ENCODE measurements at places on chromosomes 6 and 20.

GRCh38 chr6:153001767-153002612 lies 519 bp downstream of the MTRF1L start:
- DNase-seq = no peak

DNA sequence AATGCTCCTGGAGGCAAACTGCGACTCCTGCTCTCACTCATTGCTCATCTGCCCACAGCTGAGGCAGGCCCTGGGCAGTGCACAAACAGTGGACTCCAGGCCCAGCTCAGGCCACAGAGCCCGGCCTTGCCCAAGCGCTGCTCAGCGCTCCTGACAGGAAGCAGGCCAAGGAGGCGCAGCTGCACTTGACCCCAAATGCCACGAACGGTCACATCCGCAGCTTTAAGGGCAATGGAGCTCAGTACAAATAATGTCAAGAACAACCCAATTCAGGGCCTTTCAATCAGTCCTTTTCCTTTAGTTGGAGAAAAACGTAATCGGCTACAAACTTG lies 33.8 kb downstream of the RRBP1 start:
- peak; percentile 90 for DNase-seq

DNA sequence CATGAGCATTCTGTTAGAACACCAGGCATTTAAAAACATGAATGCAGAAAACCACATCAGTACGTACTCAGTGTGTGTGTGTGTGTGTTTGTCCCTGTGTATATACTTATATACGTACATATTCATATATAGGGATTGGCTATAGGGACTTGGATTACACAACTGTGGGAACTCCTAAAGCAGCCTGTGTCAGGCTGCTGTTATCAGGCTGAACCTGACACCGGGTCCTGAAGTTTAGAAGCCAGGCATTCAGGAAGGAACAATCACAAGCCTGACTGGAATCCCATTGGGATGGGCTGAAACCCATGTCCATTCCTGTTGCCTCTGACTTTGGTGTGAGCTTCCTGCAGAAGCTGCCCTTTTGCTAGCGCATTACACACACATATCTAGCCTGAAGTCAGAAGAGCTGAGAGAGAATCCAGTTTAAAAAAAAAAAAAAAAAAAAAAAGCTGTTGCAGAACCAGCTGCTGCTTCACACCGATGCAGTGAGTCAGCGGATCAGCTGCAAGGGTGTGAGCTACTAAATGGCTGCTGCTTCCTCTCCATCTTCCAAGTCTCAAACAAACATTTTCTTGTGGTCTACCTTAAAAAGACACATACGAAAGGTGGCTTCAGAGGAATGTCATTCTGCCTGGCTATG lies 348.1 kb downstream of the THBS2 start:
- peak; percentile 35 for DNase-seq

DNA sequence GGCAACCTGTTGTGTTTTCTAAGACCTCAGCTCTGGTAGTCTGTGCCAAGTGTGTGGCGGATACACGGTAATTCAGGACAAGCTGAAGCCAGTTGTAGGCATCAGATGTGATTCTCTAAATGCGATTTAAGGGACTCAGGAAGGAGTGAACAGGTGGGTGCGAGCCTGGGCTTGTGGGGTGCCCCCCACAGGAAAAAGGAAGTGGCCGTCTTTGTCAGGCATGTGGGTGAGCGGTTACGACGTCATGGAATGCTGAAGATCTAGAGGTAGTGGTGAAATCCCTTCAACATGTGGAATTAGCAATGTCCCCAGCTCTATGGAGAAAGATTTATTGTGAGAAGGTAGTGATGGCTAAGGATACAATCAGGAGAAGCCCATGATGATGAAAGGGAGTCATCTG lies 95.1 kb upstream of the EXOC2 start:
- no peak for DNase-seq

DNA sequence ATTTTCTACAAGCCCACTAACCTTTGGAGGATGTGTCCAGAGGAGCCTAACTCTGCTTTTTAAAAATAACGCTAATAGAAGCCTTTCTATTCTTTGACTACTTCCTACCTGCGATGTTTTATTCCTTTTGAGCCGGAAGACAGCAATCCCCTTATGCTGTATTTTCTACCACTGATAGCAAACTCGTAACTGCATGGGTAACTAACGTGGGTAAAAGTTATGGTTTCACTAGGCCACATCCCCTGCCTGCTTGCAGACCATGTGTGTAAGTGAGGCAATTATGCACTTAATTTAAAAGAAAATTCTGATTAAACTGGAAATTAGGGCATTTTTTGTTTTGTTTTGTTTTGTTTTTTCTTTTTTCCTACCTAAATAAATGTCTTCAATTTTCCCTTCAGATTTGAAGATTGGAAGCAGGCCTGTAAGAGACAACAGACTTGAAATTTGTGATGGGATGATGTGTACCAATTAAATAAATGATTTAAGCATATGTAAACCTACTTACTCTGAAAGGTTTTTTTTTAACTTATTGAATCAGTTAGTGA lies 931 bp downstream of the UFL1 start:
- no peak for DNase-seq

DNA sequence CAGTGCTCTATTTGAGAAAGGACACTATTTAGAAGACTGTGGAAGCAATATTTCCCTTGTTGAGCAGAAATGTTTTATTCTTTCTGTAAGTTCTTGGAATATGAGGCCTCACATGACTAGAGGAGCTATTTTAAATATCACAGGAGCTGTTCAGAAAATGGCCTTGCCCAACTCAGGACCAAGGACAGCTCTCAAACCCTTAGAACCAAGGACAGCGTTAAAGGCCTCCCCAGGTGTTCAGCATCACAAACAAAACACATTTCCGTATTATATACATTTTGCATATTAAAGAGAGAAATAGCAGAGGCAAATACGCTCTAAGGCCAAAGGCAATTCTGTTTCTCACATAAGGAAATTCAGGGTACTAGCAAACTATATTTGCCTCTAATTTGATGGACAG lies 631.4 kb downstream of the CDH26 start:
- DNase-seq = no peak

GRCh38 chr6:65199121-65199520 lies 507.9 kb downstream of the EYS start:
- no peak for DNase-seq

- DNase-seq = no peak
These were observed 439.8 kb upstream of the JARID2 start for GRCh38 chr6:14806101-14806500.

- DNase-seq = no peak
These were observed 8.4 kb downstream of the FAM120B start for GRCh38 chr6:170314983-170315382.

- no peak for DNase-seq
These were observed 537.4 kb upstream of the CHD6 start for GRCh38 chr20:42155586-42155985.

GRCh38 chr6:79225717-79226599 lies 8.5 kb downstream of the HMGN3 start:
- DNase-seq = no peak

DNA sequence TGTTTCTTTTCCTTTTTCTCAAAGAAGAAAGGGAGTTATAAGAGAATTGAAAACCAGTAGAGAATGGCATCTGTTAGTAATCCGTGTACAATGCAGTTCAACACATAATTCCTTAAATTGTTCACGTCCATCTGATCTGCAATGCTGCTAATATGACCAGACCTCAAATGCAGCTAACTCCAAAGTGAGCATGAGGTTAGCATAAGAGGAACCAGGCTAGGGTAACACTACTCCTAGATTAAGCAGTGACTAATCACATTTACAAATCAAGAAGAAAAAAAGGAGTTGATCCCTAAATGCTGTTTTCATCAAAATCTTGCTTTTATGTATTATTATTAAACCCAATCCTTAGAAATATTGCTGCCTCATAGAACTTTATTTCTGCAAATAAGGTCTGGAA lies 432.7 kb upstream of the ARID1B start:
- DNase-seq = no peak

All from mesenteric fat pad (tissue), 1 donor.